ENCODE measurements at places on chromosomes 11 and 22.

- DNase-seq = peak; percentile 10
Measured at GRCh38 chr11:27153136-27153535, 112.5 kb downstream of the BBOX1 start.

DNA sequence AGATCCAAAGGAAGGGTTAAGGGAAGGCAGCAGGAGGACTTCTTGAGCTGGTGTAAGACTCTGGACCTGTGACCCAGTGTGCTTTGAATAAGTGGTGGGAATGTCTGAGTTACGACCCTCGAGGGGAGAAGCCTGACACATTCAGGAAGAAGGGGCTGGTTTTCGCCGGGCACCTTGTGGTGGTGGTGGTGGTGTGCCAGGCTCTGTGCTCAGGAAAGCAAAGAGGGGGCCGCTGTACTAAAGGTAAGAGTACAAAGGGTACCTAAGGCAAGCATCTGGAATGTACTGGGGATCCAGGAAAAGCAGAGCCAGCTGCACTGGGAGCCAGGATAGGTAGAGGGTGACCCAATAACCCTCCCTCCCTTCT, 6.3 kb downstream of the KLHL35 start:
- no peak for DNase-seq

GRCh38 chr11:68211546-68211945, 1.6 kb downstream of the KMT5B start:
- no peak for DNase-seq

DNA sequence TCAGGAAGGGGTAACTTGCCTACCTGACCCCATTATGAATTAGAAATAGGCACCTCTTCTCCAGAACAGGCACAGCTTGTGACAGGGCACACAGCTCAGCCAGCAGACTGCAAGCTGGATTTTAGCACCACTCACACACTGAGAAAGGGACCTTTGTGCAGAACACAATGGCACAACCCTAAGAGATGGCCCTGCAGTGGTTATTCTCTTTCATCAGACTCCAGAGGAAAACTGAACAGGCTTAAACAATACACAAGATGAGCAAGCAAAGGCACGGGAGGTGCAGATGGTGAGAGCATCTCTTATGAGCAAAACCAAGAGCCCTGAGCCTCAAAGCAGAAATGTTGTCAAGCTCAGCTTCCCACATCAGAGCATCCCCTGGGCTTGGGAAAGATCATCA, 93.8 kb upstream of the LRRC55 start:
- no peak for DNase-seq

GRCh38 chr11:23423104-23423503, 562.8 kb upstream of the CCDC179 start:
- DNase-seq = no peak

DNA sequence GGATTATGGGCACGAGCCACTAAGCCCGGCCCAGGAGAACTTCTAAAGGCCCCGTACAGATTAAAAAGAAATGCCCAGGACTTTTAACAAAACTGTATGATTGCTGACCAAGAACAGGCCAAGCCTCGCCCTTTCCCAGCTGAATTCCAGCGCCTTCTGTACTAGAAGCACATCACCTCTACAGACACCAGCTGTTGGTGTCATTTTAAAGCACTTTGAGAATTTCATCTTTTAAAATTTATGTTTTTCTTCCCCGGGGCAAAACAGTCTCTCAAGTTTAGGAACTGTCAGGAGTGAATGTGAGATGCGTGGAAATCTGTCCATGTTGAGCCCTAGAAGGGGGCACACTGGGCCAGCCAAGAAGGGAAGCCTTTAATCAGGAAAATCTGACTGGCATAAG, 362.4 kb downstream of the LARGE1 start:
- DNase-seq = peak; percentile 42

DNA sequence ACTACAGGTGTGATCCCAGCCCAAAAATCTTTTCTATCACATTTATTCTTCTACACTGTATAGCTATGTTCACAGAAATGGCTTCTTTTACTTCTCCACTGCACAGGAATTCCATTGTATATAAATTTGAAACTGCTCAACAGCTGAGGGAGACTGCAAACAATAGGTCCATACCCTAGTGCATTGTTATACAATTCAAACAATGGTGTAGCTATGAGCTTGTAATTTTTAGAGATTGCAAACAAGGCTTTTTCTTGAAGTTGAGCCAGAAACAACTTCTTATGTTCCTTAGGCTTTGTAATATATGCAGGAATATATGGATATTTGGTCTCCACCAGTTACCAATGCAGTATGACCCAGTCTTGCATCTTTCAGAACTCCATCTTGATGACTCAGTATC, 19.5 kb upstream of the SIK3 start:
- DNase-seq = no peak

DNA sequence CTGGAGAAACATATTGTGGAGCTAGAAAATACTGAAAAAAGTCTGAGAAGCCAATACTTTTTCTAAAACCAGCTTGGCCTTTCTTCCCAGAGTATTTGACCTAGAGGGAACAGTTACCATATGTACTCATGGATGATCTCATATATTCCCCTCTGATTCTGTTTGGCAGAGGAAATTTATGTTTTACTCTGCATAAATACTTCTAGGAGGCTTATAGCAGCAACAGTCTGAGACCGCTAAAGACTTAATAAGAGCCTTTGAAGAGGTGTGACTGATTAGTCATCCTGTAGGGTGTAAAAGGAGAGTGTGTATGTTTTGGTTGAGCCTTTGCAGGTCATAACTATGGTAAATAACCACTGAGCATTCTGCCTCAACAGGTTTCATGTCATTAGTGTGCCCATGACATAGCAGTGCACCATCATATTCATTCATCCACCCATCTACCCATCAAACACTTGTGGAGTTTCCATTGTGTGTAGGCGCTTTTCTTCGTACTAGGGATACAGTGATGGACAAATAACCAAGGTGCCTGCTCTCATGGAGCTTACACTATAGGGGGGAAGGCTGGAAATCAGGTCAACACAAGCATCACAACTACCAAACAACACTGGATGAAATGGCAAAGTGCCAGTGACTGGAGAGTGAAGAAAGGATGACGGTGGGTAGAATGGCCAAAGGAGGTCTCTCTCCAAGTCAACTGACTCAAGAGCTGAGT, 44.5 kb downstream of the TRAF6 start:
- DNase-seq = no peak

- no peak for DNase-seq
Measured at GRCh38 chr11:100769617-100770016, 82.5 kb downstream of the ARHGAP42 start.

GRCh38 chr11:34850334-34850733, 65.8 kb downstream of the APIP start:
- no peak for DNase-seq

DNA sequence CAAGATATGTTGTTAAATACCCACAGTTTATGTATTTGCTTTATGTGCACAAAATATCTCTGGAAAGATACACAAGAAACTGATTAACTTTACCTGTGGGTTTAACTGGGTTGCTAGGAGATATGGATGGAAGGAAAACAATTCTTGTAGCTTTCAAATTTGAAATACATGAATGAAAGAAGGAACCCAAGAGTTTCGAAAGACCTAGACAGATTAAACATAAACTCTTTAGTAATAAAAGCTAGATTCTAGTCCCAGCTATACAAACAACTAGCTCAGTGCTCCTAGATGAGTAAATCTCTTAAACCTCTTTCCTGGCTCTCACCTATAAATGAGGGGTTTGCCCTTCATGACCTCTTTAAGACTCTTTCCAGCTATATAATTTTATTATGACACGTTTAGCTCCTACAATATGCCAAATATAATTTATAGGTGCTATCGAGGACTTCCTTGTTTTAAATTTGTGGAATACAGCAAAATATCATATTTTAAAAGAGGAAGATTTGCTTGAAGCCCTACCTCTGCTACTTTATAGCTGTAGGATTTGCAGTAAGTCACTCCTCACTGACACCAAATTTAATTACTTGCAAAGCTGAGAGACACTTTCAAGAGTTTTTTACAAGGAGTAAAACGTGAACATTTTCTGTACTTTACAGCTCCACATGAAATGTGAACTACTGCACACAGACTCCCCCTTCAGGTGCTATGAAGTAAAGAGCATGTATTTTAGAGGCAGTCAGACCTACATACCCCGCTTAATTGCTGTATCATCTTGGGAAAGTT, 50.7 kb downstream of the RRAS2 start:
- no peak for DNase-seq

- no peak for DNase-seq
Measured at GRCh38 chr11:70175236-70175698, 27.8 kb upstream of the FADD start.

DNA sequence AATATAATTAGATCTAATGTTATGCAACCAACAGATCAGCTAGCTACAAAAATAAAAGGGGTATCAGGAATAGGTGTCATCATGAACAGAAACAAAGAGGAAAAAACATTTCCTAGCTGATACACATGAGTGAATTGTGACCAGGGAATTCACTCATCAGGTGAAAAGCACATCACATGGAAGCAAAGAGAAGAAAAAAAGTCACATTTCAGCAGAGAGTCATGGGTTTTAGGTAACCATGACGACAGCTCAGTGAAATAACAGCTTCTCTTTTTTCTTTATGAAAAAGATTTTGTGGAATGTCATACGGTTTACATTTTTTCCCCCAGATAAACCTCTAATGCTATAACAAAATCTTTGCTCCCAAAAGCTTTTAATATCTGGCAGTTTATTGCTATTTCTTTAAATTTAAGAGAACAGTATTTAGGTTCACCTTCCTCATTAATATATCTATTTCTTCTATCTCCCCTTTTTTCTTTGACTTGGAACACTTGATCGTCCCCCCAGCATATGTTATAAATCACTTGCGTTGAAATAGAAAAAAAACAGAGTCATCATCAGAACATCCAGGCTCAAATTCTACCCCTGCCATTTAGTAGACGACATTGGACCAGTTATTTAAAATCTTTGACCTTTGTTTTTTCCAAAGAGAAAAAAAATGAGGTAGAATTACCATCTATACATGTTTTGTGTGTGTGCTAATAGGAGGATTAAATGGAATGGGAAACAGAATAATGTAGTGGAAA, 5.3 kb downstream of the TYR start:
- DNase-seq = peak; percentile 73

DNA sequence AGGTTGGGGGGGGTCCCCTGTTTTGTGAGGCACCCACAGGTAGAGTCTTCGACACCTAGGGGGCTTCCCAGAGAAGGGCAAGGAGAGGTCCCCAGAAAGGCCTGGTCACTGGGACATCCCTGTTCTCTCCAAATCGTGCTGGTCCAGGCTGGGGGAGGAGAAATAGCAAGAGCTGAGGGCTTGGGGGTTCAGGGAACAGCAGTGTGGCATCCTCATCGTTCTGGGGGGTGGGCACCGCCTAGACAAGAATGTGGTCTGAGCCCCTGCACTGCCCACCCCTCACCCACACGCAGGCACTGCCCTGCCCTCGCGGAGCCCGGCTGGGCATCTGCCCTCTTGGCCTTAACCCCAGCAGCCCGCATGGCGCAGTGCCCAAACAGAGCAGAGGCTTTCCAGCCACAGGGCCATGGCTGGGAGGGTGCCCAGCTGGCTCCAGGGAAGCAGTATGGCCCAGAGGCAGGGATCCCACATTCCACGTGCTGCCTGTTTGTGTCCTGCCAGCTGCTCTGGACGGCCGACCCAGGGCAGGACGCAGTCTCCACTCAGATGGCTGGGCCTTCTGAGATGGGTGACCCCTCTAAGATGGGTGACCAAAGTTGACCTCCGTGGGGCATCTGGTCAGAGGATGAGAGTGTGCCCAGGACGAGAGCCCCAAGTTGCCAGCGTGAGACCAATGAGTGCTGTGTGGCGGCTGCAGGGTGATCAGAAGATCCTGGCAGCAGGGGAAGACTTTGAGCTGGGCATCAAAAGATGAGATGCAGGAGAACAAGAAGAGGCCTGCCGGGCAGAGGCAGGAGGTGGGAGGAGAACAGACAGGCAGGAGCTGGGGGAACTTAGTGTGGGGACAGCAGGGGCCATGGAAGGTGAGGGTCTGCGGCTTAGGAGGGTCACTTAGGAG, 14.4 kb downstream of the SCARF2 start:
- no peak for DNase-seq

DNA sequence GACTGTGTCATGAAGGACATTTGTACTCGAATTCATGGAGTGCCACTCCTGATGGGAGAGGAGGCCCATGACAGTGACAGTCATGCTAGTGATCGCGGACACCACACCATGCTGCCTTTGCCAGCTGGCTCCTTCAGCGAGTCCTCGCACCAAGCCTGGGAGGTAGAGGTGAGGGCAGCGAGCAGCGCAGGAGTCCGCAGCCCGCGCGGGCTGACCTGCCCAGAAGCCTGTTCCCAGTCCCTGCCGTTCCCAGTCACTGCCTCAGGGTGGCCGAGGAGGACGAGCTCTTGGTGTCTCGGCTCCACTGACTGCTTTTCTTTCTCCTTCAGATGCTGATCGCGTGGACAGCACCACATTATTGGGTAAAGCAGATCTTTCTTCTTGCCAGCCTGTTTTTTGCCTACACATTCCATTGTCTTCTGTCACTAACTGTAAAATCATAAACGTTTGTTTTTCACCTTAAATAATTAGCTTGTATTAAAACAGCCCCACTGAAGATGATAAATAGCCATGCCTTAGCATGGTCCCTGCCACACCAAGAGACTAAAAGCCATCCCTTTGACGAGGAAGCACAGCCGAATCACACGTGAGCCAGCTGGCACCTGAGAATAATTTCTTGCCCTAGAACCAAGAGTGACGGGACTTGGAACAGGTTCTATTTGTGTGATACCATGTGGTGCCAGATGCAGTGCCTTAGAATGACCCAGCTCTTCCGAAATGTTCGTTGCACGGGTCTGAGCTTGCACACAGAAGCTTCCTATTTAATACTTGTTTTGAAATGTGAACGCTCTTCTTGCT, 25.5 kb downstream of the FAM118A start:
- no peak for DNase-seq

GRCh38 chr11:117836077-117836960, 11.8 kb upstream of the FXYD2 start:
- no peak for DNase-seq

- DNase-seq = no peak
Measured at GRCh38 chr11:123719452-123719851, 22.0 kb downstream of the ZNF202 start.

DNA sequence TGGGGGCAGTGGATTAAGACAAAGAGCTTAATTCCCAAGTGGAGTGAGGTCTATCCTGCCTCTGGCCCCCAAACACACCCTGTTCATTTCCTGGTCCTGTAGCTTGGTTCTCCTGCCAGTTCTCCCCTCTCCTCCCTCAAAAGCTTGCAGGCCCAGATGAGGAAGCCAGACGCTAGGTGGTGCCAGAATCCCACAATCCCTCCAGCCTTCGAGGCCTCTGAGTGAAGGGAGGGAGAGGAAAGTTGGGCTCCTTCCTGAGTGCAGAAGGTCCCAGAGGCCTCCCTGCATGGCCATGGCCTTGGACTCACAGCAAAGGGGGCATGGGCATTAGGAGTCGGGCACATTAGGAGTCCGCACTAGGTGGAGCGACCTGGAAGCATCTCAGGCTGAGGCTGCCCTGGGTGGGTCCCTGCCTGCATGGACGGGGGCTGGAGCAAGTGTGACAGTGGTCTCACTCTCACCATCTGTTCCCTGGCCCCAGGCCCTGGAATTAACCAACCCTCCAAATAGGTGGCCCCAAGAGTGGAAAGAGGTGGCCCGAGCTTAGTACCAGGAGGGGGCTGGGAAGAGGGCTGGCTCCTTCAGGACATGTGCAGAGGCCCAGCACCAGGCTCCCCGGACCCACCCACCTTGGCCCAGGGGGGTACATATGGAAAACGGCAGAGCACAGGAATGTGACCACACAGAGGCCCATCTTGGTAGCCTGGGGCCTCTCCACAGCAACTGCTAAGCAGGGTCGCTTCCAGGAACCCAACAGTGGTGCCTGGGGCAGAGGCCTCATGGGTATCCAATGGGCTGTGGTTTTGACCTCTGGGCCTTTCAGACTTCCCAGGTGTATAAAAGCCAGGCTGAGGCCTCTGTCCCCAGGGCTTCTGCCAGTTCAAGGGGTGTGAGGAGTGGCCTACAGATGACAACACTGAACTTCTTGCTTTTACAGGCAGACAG, 5.2 kb downstream of the FXYD2 start:
- DNase-seq = peak; percentile 47

Data from foreskin melanocyte (primary cell).